Astrocyte (in vitro differentiated cells and primary cell): ENCODE measurements at places on chromosomes 7 and 10. TPM values are rescaled to one million over a fixed set of nuclear protein-coding genes. Genes with fewer than 3 reads are reported as not detected.
A peak's percentile ranks its signal among the peaks of the same experiment; 100 is the strongest.

DNA sequence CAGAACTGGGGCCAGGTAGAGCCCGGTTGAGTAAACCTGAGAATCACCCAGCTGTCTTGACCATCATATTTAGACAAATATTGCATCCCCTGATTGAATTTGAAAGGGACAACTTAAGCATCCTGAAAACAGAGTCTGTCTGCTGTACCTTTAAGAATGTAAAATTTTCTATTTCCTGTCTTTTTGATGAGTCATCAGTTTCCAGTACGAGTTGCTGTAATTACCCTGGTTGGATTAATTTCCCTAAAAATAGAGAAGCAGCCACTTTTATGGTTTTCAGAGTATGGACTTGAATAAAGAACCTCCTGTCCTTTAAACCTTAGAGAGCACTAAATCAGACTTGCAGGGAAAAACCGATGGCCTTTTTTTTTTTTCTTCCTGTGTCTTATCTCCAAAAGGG lies 164.6 kb upstream of the SH2B2 start:
- no peak overlapping the region for H3K4me3 ChIP-seq
- peak overlapping the region; percentile 53 for H3K27ac ChIP-seq
- peaks cover 36% of the 10 kb centered on the region for H3K4me1 ChIP-seq
- peak; percentile 57 for DNase-seq
- no peaks in the 10 kb centered on the region for H3K36me3 ChIP-seq

DNA sequence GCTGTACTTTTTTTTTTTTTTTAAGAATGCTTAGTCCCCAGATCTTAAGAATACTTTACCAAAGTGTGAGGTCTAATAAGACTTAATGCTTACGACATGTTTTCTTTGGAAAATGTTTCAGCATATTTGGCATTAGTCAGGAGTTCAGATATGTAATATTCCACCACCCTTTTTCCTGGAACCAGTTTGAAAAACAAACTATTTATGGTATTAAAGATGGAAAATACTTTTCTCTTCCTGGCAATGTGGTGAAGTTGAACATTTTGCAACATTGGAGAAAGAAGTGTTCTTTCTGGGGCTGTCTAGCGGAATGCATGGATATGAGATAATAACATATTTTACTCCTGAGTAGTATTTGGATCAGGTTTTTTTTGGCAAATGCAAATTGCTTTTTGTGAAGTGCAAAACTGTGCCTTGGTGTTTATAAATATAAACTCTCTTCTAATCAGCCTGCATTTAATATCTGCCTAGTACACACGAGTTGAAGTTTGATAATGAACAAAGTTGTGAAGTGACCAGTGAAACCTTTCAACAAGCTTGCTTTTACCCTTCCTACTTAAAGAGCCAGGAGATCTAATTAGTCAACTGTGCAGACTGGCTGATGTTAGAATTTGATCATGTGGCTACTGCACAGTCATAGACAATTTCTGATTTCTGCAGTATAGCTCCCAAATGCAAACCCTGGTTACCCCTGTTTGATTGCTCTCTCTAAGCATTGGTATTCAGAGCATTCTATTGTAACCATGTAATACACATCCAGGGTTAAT lies 20.9 kb downstream of the MAP3K8 start:
- no peaks in the 10 kb centered on the region for H3K27me3 ChIP-seq
- H3K27ac ChIP-seq: peak overlapping the region; percentile 65
- no peak overlapping the region for H3K4me3 ChIP-seq
- no peaks in the 10 kb centered on the region for H3K36me3 ChIP-seq
- peaks cover 19% of the 10 kb centered on the region for H3K4me1 ChIP-seq

GRCh38 chr10:36688717-36689116 lies 436.7 kb upstream of the ANKRD30A start:
- no peaks in the 10 kb centered on the region for H3K4me1 ChIP-seq
- H3K36me3 ChIP-seq: no peaks in the 10 kb centered on the region
- no peak for DNase-seq
- H3K27me3 ChIP-seq: no peaks in the 10 kb centered on the region

Gene PHKG1
- not detected in 2 replicates for total RNA-seq
